ENCODE measurements at places on chromosomes 7 and 10. TPM values are rescaled to one million over a fixed set of nuclear protein-coding genes. Genes with fewer than 3 reads are reported as not detected.

DNA sequence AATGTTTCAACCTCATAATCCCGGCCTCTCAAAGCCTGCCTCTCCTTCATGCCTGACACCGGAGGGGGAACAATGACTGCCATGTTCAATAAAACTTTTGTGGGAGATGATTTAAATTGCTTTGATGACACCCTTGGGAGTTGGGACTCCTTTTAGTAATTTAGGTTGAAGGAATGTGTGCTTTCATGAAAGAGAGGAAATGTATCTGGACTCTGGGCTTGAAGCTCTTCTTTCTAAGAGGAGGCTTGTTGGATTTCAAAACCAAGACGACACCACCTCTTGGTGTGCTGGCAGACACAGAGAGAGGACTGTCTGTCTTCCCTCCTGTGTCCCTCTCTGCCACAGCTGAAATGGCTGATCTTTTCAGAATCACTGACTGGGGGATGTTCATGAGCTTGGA, 168.1 kb downstream of the GALNT17 start:
- no peaks in the 10 kb centered on the region for H3K27me3 ChIP-seq
- no peak overlapping the region for H3K27ac ChIP-seq
- no peaks in the 10 kb centered on the region for H3K4me1 ChIP-seq

- no peaks in the 10 kb centered on the region for H3K4me1 ChIP-seq
- H3K36me3 ChIP-seq: no peaks in the 10 kb centered on the region
- H3K27ac ChIP-seq: no peak overlapping the region
- no peak for DNase-seq
Measured at GRCh38 chr7:156009569-156009968, 197.3 kb upstream of the SHH start.

DNA sequence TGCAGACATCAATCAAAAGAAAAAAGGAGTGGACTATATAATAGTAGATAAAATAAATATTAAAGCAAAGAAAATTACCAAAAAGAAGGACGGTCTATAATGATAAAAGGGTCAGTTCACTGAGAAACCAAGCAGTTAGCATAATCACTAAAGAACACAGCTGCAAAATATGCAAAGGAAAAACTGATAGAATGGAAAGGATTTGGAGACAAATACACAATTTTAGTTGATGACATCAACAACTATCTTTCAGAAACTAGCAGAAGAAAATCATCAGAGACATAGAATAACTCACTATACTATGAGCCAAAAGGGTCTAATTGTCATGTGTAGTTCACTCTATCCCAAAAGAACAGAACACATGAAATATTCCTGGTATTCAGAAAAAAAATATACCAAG, 316.4 kb upstream of the IGFBP3 start:
- H3K27me3 ChIP-seq: no peaks in the 10 kb centered on the region
- no peak overlapping the region for H3K4me3 ChIP-seq
- H3K36me3 ChIP-seq: no peaks in the 10 kb centered on the region

DNA sequence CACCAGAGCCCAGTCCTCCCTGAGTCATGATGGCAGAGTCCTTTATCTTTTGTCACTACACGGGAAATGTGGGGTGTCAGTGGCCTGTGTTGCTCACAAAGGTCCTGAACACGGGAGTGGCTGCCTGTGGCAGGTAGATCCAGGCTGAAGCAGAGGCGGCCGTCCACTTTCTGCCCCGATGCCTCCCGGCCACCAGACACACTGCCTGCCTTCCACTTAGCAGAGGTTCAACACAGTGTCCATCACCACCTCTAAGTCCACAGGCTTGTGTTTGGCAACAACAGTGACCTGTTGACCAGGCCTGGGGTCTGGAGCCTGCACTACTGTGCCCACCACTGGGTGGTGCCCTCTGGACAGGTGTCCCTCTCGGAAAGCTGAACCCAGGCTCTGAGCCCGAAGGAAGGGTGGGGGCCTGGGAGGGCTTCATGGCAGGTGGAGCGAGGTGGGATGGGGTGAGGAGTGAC, 49.9 kb upstream of the CAMK2B start:
- peak; percentile 77 for DNase-seq
- H3K27me3 ChIP-seq: no peaks in the 10 kb centered on the region
- H3K4me1 ChIP-seq: no peaks in the 10 kb centered on the region
- H3K27ac ChIP-seq: no peak overlapping the region
- H3K36me3 ChIP-seq: no peaks in the 10 kb centered on the region

LRRC18 gene
- polyA plus RNA-seq: not detected

SFXN4 gene
- polyA plus RNA-seq: 49.8 TPM

All from aorta (tissue), 5 donors.